Kidney epithelial cell (primary cell): ENCODE measurements at places on chromosomes 13 and 19. TPM values are rescaled to one million over a fixed set of nuclear protein-coding genes. Genes with fewer than 3 reads are reported as not detected.

GGACT gene
- 5.5 and 27.4 TPM in 2 replicates for total RNA-seq

DNA sequence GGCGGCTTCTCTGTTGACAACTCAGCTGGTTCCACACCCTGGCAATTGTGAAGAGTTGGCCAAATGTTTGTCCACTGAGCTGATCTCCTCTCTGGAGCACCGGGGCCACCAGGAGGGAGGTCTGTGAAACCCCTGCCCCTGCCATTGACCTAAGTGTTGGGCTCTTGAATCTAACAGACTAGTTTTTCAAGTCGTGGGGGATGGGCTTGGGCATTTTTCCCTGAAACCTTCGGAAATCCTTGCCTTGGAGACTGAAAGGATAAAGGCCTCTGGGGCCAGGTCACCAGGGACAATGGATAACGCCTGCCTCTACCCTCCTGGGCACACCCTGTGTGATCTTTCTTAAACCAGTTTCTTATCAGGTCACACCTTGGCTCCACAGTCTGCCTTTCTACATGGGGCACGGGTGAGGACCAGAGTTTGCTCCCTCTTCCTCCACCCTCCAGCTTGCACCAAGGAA, 881 bp downstream of the GEMIN7 start:
- no peak for DNase-seq

- DNase-seq: no peak
Measured at GRCh38 chr19:47897861-47898260, 11.7 kb upstream of the SULT2A1 start.

FBXO17 gene
- total RNA-seq: 17.9 and 20.1 TPM in 2 replicates

DNA sequence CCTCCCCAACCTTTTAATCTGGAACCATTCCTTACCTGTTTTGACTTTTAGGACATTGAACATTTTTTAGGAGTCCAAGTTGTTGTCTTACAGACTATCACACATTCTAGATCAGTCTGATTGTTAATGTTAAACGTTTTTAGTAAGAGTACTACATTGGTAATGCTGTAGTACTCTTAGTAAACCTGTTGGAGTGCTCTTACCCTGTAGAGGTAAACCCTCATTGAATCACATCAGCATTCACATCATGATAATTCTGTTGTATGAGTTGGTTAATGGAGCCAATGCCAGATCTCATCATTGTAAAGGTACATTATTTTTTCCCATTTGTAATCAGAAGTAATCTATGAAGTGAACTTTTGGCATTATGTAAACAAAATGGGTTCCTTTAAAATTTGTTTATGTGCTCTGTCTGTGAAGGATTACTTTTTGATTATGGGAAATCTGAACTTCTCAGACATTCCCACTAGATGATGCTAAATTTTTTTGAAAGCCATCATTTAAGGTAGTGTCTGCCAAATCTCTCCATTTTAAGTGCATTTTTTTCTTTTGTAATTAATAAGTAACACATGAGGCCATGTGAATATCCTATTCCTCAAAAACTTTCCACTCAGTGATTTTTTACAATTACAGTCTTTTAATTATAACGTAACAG, 55.2 kb downstream of the VWA8 start:
- peak; percentile 16 for DNase-seq

DNA sequence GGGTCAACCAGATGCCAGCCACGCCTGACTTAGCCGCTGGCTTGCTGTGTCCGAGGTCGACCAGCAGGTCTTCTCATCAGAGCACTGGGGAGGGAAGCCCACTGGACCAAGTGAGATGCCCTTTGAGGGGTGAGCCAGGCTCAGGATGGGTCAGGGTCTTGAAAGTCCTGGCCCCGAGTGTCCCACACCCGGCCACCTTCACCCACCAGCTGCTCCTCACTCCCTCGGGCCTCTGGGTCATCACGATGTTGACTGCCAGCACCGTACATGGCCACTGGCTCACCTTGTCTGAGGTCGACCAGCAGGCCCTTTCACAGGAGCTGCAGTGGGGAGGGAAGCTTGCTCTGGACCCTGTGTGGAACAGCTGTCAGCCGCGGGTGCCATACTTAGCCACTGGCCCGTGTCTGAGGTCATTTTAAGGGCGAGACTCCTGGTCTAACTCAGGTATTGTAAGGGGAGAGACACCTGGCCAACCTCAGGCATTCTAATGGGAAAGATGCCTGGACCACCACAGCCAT, 1361.3 kb downstream of the UQCRFS1 start:
- no peak for DNase-seq

ZNF600 gene
- 6.1 and 17.9 TPM in 2 replicates for total RNA-seq

GRCh38 chr13:42981853-42982252, 10.2 kb downstream of the EPSTI1 start:
- no peak for DNase-seq

TMEM190 gene
- not detected in 2 replicates for total RNA-seq

DNA sequence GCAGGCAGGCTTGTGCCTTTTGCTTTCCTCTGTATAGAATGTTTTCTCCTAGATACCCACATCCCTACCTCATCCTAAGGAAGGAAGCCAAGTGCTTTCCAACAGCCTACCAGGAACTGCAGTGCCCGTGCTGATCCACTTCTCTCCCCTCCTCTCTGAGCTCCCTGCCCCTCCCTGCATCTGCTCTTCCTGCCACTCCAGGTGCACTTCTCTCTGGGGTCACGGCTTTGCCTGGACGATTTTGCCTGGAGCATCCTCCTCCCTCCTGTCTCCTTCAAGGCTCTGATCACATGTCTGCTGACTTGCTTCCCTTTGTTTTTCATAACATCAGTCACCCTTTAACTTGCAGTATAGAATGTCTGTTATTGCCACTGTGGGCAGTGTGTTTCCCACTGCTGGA, 34.7 kb upstream of the IRS2 start:
- DNase-seq: no peak

GRCh38 chr13:79003989-79004898, 345.3 kb upstream of the OBI1 start:
- no peak for DNase-seq
